Activated CD8-positive, alpha-beta memory T cell treated with anti-CD3 and anti-CD28 coated beads for 1 hour (primary cell): ENCODE measurements at places on chromosomes 6 and 20.

DNA sequence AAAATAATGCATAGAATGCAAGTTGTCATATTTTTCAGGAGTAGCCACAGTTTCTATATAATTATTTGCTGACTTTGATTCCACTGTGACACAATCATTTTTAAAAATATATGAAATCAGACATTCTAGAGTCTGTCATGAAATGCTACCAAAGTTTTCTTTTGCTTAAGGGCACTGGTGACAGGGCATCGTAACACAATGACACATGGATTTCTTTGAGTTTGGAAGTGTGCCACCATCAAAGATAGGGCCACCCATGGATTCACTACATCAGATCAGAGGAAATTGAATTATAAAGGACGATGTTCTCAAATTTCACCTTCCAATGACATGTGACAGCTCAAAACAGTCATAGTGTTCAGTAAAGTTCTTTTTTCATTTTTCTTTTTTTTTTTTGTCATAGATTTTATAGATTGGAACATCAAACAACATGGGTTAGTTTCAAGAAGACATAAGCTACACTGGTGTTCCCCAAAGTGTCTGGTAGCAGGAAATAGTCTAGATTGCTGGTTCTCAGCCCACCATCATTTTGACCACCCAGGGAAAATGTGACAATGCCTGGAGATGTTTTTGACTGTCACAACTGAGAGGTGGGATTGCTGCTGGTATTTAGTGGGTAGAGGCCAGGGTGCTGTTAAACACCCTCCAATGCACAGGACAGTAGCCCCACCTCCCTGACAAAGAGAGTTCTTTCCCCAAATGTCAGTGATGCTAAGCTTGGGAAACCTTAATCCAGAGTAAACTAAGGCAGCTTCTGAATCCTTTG, 123.8 kb upstream of the DOK5 start:
- no peak for DNase-seq

DNA sequence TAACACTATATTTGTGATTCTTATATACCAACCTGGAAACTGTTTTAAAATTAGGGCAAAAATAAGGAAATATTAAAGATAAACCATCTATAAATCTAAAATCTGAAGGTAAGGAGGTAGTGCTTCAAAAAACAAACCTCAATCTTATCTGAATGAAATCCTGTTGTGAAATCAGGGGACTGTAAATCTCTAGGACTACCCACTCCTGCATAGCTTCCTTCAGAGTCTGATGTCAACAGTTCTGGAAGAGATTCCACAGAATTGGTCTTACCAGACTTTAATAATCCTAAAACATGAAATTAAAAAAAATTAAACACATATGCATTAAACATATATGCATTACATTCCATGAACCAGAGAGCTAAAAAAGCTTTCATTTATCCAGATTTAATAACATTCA, 51.4 kb downstream of the IBTK start:
- no peak for DNase-seq

DNA sequence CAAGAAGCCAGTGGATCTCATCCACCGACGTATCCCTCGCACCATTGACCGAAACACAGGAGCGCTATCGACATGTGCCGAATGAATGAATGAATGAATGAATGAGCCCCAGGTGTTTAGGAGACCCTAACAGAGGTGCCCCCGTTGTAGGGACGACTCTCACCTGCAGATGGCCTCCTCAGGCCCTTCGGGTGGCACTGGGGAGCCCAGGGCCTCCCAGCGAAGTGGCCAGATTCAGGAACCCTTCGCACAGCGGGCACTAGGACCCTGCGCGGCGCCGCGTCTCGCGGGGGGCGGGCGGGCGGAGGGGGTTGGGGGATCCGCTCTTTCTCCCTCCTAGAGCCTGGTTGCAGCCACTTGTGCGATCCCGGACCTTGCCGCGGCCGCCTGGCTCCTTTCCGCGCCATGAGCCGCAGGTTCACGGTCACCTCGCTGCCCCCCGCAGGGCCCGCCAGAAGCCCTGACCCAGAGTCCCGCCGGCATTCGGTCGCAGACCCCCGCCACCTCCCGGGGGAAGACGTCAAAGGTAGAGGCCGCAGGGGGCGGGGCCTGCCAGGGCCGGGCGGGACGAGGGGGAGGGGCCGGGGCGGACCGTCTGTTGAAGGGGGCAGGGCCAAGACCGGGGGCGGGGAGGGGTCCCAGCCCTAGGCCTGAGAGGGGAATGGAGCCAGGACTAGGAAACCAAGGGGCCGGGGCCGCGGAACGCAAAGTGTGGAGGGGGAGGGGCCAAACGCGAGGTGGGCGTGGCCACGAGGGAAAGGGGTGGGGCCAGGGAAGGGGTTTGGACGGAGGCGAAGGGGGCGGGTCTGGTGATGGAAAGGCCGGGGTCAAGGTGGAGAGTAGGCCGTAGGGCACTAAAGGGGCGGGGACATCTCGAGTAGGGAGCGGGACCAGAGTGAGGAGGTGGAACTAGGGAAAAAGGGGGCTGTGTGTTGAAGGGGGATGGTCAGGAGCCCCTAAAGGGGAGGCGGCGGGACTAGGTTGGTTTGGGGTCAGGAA, 7.4 kb upstream of the SLC12A5 start:
- no peak for DNase-seq

GRCh38 chr20:43046966-43047365, 142.7 kb downstream of the PTPRT start:
- DNase-seq: no peak

GRCh38 chr20:24957326-24958016, 8.4 kb downstream of the CST7 start:
- DNase-seq: no peak

GRCh38 chr6:106967936-106968555, 6.5 kb downstream of the CD24 start:
- no peak for DNase-seq
